ENCODE measurements at places on chromosomes 2 and 18.

DNA sequence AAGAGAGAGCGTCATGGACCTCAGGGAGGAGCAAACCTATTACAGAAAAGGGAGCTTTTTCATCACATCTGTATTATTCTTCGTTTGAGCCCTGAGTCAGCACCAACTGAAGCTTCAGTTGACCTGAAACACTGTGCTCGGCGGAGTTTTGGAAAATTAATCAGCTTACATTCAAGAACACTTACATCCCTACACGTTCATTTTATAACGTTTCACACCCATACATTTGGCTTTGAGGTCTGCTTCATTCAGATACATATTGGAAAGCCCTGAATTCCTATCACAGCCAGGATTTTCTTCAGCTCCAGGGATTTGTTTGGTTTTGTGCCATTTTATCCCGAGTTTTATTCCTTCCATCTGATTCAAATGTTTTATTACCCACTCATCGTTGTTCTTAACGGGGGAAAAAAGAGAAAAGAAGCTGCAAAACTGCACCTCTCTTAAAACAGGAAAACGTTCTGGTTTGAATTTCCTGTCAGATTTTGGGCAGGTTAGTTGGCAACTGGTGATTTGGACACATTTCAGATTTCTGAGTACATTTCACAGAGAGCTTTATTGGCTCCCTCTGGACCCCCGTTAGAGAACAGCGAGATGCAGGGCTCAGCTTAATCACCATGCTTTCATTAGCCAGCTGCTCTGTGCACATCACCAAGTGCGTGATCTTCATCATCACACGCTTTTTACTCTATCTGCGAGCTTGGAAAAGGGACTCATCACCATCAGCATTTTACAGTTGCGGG lies 88.8 kb downstream of the CDC42EP3 start:
- no peak for DNase-seq

- no peak for DNase-seq
Observed at GRCh38 chr2:164913011-164913410, 42.3 kb downstream of the SLC38A11 start.

GRCh38 chr2:190512539-190513095 lies 21.9 kb downstream of the NEMP2 start:
- no peak for DNase-seq

- no peak for DNase-seq
Observed at GRCh38 chr2:35365859-35366258, 989.7 kb upstream of the CRIM1 start.

DNA sequence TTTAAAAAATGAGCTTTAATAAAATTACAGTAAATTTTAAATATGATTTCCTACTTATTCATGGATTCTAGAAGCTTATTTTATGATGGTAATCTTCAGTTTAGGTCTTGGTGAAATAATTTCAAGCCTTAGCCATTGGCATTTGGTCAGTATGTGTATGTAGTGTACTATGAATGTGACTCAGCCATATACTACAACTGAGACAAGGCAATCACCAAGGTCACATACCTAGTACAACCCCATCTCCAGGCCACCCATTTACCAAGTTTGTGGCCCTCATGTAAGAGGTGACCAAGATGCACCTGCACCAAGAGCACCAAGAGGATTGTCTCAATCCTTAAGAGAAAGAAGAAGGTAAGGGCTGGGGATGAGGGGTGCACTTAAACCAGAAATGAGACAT lies 54.8 kb upstream of the FRZB start:
- DNase-seq, result no peak

DNA sequence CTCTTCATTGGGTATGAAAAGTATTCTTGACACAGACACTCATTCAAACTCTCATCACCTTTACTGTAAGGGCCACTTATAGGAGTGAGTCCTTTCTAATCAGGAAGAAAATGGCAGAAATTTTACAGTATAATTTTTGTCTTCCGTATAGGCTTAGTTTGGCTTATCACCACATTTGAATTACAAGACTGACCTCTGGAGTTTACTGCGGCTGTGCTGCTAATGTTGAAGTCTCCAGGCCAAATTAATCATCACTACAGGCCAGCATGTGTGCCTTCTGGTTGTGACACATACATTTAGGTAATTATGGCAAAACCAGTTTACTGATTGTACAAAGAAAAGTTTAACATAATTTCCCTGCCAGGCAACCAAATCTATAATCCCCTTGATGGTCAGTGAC lies 753.6 kb upstream of the GCFC2 start:
- DNase-seq, result no peak

GRCh38 chr2:111191877-111192276 lies 71.2 kb downstream of the BCL2L11 start:
- DNase-seq, result no peak

GRCh38 chr2:80515964-80516363 lies 211.4 kb upstream of the LRRTM1 start:
- DNase-seq, result no peak

- DNase-seq, result no peak
Observed at GRCh38 chr2:101057051-101057933, 55.2 kb downstream of the RPL31 start.

- DNase-seq, result no peak
Observed at GRCh38 chr2:10457846-10458598, 9.9 kb upstream of the ODC1 start.

DNA sequence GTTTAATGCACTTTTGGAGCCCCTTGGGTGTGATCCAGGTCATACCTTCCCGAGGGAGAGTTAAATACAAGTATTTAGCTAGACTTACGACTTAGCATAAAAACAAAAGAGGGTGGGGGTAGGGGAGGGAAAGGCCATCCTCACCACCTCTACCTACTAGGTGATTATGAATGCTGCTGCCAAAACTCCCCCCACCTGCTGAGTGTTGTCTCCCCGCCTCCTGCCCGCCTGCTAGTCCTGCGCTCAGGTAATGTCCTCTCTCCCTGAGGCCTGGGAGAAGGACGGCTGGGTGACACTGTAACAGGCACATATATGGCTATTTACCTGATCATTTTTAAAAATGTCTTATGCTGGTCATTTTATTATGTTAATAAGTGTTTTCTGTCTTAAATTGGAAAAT lies 3.0 kb upstream of the NCKAP5 start:
- no peak for DNase-seq

DNA sequence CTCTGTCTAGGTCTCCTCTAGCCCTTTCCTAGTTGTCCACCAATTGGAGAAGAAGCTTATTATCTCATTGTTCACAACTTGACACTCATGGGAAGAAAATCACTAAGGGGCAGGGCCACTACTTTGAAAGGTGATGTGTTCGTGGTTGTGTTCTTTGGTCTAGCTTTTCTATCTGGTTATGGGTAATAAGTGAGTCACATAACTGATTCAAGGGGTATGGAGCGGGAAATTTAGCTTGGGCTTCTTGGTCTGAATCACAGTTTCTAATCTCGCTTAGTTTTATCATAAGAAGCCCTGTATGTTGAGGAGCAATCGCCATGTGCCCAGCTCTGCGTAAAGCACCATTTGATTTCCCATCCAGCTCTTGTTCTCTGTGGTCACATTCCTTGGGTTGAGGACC lies 18.7 kb upstream of the DYTN start:
- DNase-seq, result no peak

- DNase-seq, result no peak
Observed at GRCh38 chr2:190537765-190538164, 3.2 kb upstream of the NEMP2 start.

DNA sequence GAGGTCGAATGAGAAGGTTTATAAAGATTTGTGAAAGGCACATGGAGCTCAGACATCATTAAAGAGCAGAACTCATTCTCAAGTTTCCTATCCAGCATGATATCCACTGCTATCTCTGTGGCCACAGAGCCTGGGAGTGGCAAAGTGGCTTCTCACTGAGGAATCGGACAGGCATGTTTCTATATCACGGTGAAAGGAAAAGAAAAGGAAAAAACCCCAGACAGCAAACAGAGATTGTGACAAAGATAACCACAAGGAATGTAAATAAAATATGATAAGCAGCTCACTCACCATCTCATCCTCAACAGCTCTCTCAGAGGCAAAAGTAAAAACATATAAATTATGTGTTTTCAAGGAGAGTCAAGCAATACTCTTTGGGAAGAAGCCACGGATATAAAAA lies 2.5 kb downstream of the PID1 start:
- no peak for DNase-seq

DNA sequence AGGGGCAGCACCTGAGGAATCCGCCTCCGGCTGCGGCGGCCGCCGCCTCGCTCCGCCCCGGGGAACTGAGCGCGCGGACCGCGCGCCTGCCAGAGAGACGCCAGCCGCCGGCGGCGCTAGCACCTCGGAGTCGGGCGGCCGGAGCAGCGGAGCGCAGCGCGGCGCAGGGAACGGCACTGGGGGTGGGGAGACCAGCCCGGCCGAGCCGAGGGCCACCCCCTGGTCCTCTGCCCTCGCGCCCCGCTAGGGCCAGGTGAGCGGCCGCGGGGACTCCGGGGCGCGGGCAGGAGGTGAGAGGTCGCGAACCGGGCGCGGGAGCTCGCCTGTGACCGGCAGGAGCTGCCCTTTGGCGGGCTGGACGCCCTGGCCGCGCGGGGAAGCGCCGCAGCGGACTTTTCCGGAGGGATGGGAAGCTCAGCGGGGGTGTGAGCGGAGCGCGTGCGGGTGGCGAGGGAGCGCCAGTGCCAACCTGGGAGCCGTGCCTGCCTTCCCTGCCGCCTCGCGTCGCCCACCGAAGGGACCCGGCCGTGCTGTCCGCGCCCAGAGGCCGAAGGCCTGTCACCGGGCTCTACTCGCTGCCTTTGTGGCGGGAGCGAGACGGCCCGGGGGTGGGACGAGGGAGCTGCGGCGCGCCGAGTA lies at the start of gene GREB1L:
TSS of gene GREB1L (plus strand) at position 92 of the 639 bp plus-strand sequence. CDS start 141,287 bp downstream, outside the sequence.
- peak; percentile 26 for DNase-seq

DNA sequence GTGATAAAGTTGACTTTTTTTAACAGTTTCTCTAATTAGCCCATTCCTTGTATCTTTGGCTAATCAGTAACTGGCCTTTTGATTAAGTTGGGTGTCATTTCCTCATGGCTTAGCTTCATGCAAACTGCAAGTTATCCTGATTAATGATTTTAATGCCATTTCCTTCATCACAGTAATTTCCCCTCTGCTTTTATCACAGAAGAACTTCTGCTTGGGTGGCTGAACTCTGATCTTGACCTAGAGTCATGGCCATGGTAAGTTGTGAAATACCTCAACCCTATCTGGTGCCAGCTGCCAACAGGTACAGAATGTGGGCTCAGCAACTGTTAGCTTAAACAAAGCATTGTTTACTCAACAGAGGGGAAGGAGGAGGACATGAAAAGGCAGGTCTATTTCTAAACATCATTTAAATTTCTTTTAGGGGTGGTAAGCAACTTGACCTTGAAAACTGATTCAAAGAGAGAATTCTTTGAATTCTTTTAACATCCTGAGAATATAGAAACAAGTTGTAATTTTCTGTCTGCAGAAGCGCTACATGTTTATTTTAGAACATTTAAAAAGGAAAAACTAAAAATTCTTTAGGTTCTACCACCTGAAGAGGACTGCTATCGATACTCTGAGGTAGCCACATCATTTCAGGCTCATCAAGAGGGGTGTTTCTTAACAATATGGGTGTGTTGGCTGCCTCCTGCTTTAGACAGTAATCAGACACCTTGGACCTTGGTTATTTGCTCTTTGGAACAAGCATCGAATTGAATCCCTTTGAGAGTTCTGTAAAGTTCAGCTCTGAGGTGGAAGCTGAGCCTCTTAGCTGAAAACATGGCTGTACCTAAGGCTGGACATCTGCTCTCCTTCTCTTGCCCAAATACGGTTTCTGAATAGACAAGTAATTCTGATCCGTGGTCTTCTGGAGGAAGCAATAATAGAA lies 39.7 kb downstream of the ANXA4 start:
- DNase-seq, result no peak

GRCh38 chr2:109455731-109456691 lies 157.8 kb downstream of the SEPTIN10 start:
- no peak for DNase-seq

GRCh38 chr2:3728104-3729054 lies 25.0 kb downstream of the DCDC2C start:
- no peak for DNase-seq
